A549 treated with AZD2906 at 1 μM for 4 hours (cell line): ENCODE measurements at places on chromosomes 4 and X. TPM values are rescaled to one million over a fixed set of nuclear protein-coding genes. Genes with fewer than 3 reads are reported as not detected.

The SMARCA5 gene
- 16.8 to 27.1 TPM (median 19.3 TPM) in 5 replicates for total RNA-seq

The MAGEB2 gene
- total RNA-seq: not detected in 5 replicates

The SLC10A4 gene
- total RNA-seq: 4.4 to 7.2 TPM (median 7.1 TPM) in 5 replicates

The EREG gene
- total RNA-seq: 8.7 to 12.4 TPM (median 10.5 TPM) in 5 replicates

The LINC00632 gene
- total RNA-seq: 0.94 to 1.6 TPM (median 1.2 TPM) in 5 replicates

The CXCL10 gene
- total RNA-seq: 0.06 to 0.21 TPM (median 0.07 TPM) in 4 of 5 replicates, not detected in the other

The NCBP2L gene
- total RNA-seq: not detected in 5 replicates

The TRO gene
- 0.46 to 0.66 TPM (median 0.63 TPM) in 5 replicates for total RNA-seq

The MAEA gene
- total RNA-seq: 58.8 to 63.0 TPM (median 62.1 TPM) in 5 replicates

The SASH3 gene
- total RNA-seq: not detected in 5 replicates

The CXCL9 gene
- not detected in 5 replicates for total RNA-seq

The TIGD2 gene
- total RNA-seq: 4.9 to 7.8 TPM (median 5.8 TPM) in 5 replicates

The IL1RAPL2 gene
- total RNA-seq: not detected in 5 replicates

The RRH gene
- total RNA-seq: 0.06 to 0.14 TPM (median 0.11 TPM) in 3 of 5 replicates, not detected in the others

The MAGEC1 gene
- 0.03 to 0.05 TPM (median 0.03 TPM) in 5 replicates for total RNA-seq

The RASL11B gene
- 0.13 to 0.20 TPM (median 0.14 TPM) in 5 replicates for total RNA-seq

The CLDN34 gene
- total RNA-seq: not detected in 5 replicates

The ANXA10 gene
- total RNA-seq: 2.2 to 2.8 TPM (median 2.6 TPM) in 5 replicates

The HPSE gene
- 1.0 to 1.5 TPM (median 1.3 TPM) in 5 replicates for total RNA-seq

The ATP2B3 gene
- total RNA-seq: 0.07 to 0.18 TPM (median 0.09 TPM) in 5 replicates

The CENPE gene
- total RNA-seq: 4.8 to 7.4 TPM (median 7.2 TPM) in 5 replicates

The BTK gene
- total RNA-seq: 0.09 to 0.32 TPM (median 0.13 TPM) in 5 replicates

The SSX2B gene
- not detected in 5 replicates for total RNA-seq

The P2RY10 gene
- not detected in 5 replicates for total RNA-seq

The NLGN4X gene
- total RNA-seq: 0.02 to 0.03 TPM (median 0.03 TPM) in 3 of 5 replicates, not detected in the others

The SPANXA1 gene
- 0.17 to 0.24 TPM in 2 of 5 replicates, not detected in the others for total RNA-seq
